ENCODE measurements at places on chromosomes 4 and X. TPM values are rescaled to one million over a fixed set of nuclear protein-coding genes. Genes with fewer than 3 reads are reported as not detected.

DNA sequence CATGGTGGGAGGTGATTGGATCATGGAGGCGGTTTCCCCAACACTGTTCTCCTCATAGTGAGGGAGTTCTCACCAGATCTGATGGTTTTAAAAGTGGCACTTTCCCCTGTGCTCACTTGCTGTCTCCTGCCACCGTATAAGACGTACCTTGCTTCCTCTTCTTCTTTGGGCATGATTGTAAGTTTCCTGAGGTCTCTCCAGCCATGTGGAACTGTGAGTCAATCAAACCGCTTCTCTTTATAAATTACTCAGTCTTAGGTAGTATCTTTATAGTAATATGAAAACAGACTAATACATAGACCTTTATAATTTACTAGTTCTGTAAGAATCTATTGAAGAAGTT, 82.5 kb upstream of the PITX2 start:
- no peak for DNase-seq

Gene SMS
- 341 TPM for total RNA-seq

DNA sequence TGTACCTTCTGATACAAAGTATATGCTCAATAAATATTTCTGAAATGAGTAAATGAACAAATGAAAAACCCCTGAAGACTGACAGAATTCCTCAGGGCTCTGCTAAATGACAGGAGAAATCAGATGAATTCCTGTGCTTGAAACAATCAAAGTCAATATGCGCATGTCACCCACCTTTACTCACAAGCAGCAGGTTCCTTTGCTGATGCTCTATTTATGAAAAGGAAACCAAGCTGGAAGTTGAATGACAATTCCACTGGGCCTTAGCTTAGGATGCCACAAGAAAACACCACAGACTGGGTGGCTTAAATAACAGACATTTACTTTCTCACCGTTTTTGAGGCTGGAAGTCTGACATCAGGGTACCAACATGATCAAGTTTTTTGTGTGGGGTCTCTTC, 477.5 kb upstream of the TEX13C start:
- no peak for DNase-seq

Gene GPR119
- total RNA-seq, result not detected

- DNase-seq, result no peak
Observed at GRCh38 chrX:38656350-38656915, 95.1 kb downstream of the TSPAN7 start.

Gene CLIC2
- total RNA-seq, result 0.52 TPM

DNA sequence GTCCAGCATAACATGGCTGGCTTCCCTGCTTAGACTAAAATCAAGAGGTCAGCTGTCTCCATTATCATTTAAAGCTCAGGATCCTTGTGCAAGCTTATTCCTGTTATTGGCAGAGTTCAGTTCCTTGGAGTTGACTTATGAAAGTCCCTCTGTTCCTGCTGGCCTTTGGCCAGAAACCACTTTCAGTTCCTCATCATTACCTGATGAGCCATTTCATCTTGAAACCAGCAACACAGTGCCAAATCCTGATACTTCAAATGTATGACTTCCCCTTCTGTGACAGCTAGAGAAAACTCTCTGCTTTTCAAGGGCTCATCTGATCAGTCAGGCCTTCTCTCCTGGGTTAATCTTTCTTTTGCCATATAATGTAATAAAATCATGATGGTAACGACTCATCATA, 110.6 kb upstream of the FSTL5 start:
- peak; percentile 71 for DNase-seq

DNA sequence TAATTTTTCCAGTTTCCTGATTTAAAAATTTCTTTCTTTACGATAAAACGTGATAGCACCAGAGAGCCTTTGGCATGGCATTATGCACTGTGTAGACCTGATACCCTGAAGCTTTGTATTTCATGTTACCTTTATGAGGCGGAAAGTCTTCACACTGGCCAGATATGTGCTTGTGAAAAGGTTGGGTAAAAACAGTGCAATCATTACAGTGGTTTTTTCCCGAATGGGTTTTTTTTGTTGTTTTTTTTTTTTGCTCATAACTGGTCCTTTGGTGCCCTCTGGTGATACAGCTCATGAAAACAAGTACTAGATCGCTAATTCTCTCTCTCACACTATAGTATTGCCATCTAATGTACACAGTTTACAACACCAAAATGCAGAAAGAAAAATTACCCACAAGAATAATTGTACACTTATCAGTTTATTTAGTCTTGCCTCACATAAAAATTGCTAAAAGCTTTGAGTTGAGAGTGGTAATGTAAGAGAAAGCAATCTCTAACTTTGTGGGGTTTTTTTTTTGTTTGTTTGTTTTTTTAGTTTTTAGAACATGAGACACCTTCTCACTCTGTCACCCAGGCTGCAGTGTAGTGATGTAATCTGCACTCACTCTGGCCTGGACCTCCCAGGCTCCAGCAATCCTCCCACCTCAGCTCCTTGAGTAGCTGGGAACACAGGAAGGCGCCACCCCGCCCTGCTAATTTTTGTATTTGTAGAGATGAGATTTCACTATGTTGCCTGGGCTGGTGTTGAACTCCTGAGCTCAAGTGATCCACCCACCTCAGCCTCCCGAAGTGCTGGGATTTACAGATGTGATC, 21.3 kb downstream of the SPCS3 start:
- peak; percentile 50 for DNase-seq

DNA sequence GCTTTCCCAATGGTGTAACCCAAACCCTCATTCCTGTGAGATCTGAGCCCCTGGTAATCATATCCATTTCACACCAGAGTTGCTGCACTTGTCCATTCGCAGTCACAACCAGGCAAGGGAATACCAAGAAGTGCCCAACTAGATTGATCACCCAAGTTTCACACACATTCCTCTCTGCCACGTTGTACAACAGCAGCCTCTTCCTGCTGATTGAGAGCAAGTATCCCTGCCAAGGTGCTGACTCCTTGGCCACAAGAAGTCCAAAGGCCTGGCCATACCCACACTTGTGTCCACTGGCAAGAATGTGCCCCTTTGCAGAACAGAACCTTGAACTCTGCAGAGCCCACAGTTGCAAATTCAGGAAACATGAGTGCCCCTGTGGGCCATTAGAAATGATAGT, 6.5 kb upstream of the ACOT9 start:
- DNase-seq, result peak; percentile 62

DNA sequence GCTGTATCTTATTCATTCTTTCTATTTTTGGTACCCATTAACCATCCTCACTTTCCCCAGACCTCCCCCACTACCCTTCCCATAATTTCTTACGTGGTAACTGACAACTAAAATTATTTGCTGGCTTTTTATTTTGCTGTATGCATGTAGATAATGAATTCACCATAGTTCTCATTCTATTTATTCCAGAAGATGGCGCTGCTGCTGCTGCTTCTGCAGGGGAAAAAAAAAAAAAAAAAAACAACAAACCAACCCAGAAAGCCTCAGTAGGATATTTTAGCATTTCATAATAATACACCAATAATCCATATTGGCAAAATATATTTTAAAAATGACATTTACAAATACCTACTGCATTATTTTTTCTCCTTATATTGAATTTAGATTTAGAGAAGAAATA, 416.6 kb upstream of the MAGEB18 start:
- peak; percentile 5 for DNase-seq

DNA sequence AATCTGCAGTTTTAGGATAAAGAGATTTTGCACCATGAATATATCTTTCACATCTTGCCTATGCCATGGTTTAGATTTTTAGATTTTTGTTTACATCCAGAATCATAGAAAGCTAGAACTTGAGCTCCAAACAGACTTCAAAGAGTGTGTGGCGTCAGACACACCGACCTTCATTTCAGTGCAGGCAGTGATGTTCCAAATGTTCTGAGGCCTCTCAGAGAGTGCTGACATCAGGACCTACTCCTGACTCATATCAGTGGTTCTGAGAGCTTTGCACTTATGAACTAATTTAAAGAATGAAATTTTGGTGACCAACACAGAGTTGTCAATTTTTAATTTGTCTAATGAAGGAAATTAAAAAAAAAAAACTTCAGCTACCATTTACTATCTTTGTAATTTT, 18.3 kb downstream of the CXCR3 start:
- no peak for DNase-seq

DNA sequence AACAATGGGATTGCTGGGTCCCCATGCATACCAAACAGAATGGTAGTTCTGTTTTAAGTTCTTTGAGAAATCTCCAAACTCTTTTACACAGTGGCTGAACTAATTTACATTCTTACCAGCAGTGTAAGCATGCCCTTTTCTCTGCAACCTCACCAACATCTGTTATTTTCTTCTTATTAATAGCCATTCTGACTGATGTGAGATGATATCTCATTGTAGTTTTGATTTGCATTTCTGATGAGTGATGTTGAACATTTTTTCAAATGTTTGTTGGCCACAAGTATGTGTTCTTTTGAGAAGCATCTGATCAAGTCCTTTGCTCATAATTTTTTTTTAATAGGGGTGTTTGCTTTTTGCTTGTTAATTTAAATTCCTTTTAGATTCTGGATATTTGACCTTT, 41.2 kb upstream of the ZMAT1 start:
- DNase-seq, result no peak

- no peak for DNase-seq
Observed at GRCh38 chr4:184807256-184807655, 18.5 kb downstream of the ACSL1 start.

GRCh38 chrX:20240201-20240600, 26.5 kb downstream of the RPS6KA3 start:
- no peak for DNase-seq

DNA sequence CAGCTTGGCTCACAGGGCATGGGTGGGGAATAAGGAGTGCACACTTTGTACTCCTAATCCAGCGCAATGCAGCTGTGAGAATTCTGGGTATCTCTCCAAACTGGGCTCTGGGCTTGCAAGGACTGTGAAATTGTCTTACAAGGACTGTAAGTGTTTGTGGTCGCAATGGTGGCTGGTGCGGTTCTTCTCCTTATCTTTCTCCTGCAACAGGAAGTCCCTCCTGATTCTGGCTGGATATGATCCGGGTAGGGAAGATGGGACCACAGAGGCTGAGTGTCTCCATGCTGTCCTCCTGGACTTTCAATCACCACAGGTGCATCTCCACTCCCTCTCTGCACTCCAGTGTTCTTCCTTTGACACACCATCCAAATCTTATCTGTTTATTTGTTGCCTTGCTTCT, 55.7 kb upstream of the GYPE start:
- DNase-seq, result no peak

DNA sequence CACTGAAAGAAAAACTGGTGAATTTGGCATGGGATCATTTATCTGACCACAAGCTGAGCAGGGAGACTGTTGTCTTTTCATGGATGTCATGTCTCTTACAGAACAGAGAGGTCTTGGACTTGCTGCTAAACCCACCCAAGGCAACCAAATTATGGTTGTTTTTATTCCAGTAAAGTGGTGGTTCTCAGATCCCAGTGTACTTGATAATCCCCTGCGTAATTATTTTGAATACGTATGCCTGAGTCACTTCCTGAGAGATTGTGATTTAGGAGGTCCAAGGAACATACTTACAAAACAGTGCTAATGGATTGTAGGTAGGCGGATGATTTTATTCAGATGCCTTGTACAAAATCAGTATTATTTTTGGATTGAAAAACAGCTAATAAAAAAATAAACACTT, 585.6 kb downstream of the IL1RAPL1 start:
- no peak for DNase-seq

DNA sequence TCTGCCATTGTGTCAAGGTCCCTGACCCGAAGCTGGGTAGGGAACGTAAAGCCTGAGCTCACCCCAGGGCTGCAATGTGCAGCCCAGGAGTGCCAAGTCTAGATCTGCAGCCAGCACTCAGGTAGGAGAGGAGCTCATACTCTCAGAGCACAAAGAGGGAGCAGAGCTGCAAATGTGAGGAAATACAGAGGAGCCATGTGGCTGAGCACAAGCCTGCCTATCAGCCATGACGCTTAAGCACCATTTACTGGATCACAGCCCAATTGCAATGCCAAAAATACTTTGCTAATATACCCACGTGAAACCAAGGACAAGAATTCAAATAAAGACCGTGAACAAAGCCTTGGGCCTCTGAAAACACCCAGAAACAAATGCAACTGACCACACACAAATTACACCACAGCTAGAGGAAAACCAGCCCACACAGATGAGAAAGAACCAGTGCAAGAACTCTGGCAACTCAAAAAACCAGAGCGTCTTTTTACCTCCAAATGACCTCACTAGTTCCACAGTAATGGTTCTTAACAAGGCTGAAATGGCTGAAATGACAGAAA, 69.0 kb upstream of the HPF1 start:
- peak; percentile 9 for DNase-seq

GRCh38 chrX:110159235-110159634, 156.3 kb downstream of the TMEM164 start:
- no peak for DNase-seq

Gene TRIM61
- total RNA-seq, result 0.52 TPM

DNA sequence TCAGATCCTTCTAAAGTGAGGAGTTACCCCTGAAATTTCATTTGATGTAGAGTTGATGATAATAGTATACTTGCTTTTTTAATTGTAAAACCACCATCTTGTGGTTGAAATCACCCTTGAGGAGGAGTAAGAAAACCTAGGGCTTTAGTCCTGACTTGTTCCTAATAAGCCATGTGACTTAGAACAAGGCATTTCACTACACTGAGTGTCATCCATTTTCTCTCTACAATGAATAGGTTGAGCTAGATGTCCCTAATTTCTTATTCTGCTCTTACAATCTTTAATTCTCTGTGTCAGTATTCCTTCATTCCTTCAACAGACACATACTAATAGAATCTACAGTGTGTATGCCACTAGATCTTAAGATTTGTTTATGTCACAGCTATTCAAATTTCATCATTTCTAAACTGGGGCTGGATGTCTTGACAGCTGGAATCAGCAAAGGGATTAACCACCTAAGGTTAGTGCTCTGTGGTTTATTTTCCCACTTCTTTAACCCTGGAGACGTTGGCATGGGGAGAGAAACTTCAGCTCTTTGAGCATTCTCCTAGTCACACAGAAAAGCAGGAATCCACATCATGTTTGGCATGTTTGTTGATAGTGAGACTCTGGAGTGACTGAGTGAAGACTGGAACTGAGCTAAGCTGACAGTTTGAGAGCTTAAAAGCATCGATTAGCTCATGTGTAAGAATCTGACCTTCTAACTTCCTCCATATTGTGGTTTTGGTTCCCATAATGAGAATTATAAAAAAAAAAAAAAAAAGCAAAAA, 246.3 kb downstream of the NDST4 start:
- DNase-seq, result no peak

- DNase-seq, result peak; percentile 46
Observed at GRCh38 chr4:176150356-176150682, 45.1 kb downstream of the SPATA4 start.

DNA sequence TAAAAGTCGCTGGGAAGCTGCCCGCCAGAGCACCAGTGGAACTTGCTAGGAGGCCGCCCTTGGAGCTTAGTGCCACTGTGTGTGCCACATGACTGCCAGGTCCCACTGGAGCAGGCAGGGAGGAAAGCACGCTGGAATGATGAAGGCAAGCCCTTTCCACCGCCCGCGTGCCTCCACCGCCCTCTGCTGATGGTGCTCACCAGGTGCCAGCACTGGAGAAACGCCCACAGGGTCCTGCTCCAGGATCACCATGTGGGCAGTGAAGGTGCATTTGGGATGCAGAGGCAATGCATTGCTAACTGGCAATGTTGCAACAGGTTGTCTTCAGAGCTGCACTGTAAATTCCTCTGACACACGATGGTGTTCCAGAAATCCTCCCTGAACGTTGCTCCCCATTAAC, 76.3 kb downstream of the SHROOM2 start:
- DNase-seq, result no peak

Gene CT45A1
- not detected for total RNA-seq

Measured in renal cortical epithelial cell (primary cell).